HT1080 (cell line): ENCODE measurements at places on chromosomes 1 and 21. TPM values are rescaled to one million over a fixed set of nuclear protein-coding genes. Genes with fewer than 3 reads are reported as not detected.

GRCh38 chr1:40232444-40232843, 15.3 kb upstream of the TMCO2 start:
- no peak for DNase-seq

The VTCN1 gene
- not detected in 2 replicates for total RNA-seq

DNA sequence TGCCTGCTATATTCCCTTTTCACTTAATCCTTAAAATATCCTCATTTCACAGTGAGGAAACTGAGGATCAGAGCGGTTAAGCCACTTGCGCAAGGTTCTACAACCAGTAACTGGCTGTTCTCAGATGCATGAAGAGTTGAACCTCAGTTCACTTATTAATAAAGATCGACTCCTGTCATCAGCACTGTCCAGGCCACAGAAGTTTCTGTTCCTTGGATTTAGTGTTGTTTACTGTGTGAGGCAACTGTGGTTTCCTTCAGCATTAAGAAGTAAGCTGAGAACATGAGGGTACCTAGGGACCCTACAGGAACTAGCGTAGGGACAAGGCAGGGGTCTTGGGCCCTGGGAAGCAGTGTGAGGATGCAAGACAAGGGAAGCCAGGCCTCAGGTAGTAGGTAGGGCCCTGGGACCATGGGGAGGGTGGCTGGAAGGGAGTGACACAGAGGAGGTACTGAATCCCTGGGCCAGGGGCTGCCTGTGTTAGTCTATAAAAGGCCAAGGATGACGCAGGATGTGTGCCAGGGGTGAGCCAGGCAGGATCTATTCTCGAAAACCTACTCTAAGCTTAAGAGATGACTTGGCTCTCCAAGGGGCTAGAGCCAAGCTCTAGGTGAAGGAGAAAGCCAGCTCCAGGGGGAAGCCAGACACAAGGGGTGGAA, 181.2 kb upstream of the CSF3R start:
- DNase-seq = no peak

The WDR64 gene
- not detected in 2 replicates for total RNA-seq

DNA sequence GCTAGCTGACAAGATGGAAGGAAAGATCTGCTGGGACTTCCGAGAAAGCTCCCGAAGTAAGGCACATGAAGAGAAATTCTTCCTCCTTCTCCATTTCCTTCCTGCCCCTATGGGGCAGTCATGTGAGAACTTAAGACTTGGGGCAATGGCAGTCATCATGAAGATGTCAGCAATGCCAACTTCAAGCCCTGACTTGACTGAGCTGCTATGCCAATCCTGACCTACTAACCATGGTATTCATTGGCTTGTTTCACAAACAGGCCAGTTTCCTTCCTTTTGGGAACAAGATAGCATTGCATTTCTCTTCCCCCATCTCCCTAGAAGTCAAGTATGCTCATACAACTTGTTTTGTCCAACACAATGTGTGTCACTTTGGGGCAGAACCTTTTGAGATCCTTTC, 25.5 kb downstream of the GRIK1 start:
- DNase-seq = no peak

The SYPL2 gene
- 0.05 and 0.17 TPM in 2 replicates for total RNA-seq

DNA sequence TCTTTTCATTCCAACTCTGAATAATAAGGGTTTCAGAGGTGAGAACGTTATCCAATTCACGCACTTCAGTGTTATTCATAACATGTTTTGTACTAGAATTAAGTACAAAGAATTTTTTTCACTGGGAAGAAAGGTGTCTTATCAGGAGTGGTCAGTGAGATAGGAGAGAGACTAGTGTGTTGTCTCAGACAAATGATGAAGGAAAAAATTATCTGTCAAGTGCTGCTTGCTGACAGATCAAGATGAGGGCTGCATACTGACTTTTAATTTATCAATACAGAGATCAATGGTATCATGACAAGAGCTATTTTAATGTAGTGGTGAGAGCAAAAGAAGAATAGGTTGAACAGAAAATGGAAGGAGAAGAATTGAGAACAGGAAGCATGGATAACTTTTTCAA, 402.4 kb downstream of the KCNT2 start:
- DNase-seq = no peak

The SYT14 gene
- 5.9 and 8.3 TPM in 2 replicates for total RNA-seq

The MAP3K7CL gene
- total RNA-seq = 3.5 and 5.6 TPM in 2 replicates

- no peak for DNase-seq
These were observed 90.9 kb downstream of the LRRC8C start for GRCh38 chr1:89723863-89724262.

DNA sequence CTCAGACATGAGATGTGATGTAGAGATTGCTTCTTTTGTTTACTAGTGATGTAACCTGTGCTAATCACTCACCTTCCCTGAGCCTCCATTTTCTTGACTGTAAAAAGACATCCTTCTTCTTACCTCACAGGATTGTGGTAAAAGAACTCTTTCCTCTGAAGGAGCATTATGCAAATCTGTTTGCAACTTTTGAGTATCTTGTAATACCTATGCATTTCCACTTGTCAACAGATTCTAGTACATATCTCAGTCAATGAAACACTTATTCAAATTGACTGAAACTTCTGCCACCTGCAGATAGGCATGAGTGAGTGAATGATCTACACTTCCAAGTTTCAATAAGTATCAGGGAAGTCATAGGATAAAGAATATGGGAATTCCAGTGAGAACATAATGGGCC, 174.7 kb downstream of the HHIPL2 start:
- no peak for DNase-seq
